Stimulated activated CD8-positive, alpha-beta memory T cell treated with anti-CD3 and anti-CD28 coated beads, Interleukin-4, amount 100 ng/mL, for 1 hour (primary cell): ENCODE measurements at places on chromosomes 11 and 22.

GRCh38 chr11:70583781-70584218 lies 185.5 kb downstream of the CTTN start:
- DNase-seq: no peak

DNA sequence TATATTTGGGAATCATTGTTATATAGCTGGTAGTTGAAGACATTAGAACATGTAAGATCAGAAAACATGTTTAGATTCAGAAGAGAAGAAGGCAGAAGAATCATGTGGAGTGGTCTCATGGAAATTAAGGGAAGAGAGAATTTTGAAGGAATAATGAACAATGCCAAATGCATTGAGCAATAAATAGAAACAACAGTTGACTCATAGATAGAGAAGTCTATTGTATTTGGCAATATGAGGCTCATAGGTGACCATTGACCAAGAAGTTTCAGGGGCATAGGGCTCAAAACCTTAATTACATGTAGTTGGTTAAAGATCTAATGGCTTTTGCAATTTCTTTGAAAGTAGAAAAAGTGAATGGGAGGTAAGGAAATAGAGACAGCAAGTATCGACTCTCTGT lies 123.9 kb downstream of the PAX6 start:
- DNase-seq: no peak

- no peak for DNase-seq
Observed at GRCh38 chr11:15148169-15148568, 33.4 kb downstream of the INSC start.

- DNase-seq: no peak
Observed at GRCh38 chr11:43760902-43761301, 80.4 kb downstream of the HSD17B12 start.

GRCh38 chr11:66338276-66339161 lies 2.3 kb upstream of the RIN1 start:
- no peak for DNase-seq

DNA sequence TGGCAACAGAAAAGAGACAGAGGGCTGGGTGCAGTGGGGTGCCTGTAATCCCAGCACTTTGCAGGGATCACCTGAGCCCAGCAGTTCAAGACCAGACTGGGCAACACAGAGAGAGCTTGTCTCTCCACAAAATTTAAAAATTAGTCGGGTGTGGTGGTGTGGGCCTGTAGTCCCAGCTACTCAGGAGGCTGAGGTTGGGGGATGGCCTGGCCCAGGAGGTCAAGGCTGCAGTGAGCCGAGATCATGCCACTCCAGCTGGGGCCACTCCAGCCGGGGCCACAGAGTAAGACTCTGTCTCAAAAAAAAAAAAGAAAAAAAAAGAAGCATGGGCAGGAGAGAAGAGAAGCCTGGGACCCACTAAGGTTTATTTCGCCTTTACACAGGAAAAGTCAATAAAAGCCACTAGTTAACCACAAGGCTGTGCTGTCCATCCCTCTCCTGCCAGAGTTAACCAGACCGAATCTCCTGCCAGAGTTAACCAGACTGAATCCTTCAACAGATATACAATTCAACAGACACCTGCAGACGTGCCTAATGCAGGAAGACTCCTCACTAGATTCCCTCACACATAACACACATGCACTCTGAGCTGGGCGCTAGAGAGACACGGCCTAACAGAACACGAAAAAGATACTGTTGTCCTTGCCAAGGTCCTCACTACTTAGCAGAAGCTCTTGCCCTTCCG lies 29.8 kb downstream of the MICAL3 start:
- DNase-seq: no peak

DNA sequence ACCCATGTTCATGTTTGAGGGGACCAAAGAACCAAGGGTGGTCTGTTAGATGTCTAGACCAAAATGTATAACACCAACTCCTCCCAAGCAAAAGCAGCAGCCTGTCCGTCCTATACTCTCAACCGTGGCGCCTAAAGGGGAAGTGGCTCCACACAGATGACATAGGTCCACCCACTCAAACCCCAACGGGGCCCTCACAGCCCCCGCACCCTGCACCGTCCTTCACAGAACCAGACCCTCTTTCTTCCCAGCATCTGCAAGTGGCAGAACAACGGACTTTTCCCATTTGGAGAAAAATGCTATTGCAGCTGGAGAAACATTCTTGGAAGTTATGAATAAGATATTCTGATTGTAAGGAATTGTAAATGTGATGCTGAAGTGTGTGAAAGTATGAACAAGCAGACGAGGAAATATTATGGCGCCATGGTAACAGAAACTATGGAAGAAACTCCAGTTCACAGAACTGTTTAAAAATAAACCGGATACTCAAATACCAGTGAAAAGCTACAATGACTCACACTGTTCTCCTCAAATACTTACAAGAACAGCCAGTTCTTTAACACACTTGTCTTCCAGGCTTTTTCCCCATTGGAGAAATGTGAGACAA lies 76.5 kb upstream of the ARFGAP3 start:
- DNase-seq: no peak
